ENCODE measurements at places on chromosomes 5 and 9.

- DNase-seq, result peak; percentile 78
These were observed 196.8 kb downstream of the AUH start for GRCh38 chr9:91164724-91165520.

DNA sequence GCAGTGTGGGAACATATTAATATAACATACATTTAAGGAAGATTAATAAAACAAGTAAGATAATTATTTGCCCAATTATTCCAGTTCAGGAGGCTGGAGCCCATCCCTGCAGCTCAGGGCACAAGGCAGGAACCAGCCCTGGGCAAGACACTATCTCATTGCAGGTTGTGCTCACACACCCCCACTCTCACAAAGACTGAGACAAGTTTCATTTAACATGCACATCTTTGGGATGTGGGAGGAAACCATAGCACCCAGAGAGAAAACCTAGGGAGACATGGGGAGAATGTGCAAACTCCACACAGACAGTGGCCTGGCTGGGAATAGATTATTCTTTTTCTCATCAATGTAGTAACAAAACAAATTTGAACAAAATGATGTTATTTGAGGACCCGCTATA lies 279.1 kb downstream of the MCTP1 start:
- DNase-seq, result no peak

DNA sequence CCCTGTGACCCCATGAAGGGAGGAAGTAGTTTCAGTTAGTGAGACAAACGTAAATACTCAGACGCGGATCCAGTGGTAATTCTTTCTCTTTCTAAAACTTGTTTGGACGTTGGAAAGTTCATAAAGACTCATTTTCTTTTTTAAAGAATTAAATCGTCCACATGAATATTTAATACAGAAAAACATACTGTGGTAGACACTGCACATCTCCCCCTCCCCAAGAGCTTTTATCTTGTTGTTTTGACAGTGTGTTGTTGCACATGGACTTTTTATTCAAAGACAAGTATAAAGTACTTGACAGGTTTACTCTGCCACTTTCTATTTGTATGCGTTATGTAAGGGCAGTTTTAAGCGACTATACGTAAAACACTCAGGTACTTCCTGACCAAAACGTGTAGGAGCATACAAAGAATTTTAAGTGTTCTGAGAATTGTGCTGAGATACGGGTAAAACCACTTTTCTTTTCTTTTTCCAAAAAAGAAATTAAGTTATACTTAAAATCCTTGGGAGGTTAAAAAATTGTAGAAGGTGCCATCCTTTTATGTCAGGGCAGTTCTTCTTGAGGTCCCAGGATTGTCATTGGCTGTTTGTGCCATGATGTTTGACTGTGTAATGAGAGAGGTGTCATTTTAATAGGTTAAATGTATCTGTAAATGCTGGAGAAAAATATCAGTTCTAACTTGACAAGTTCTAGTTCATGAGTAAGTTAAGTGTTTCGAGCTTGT lies 1.3 kb downstream of the NIPBL start:
- DNase-seq, result peak; percentile 57

DNA sequence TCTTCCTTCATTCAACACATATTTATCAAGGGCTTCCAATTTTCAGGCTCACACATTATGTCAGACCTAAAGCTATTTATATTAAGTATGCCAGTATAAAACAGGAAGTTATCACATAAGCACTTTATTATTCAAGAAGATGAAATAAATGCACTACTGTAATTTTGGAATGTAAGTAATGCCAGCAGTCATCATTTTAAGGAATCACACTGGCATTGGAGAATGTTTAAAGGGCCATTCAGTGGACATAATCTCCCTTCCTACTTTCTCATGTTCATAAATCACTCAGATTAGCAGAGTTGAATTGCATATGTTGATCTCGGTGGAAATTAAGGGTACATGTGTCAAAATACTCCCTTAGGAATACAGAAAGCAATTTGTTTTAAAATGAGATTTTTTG lies 164.4 kb downstream of the GIN1 start:
- no peak for DNase-seq

DNA sequence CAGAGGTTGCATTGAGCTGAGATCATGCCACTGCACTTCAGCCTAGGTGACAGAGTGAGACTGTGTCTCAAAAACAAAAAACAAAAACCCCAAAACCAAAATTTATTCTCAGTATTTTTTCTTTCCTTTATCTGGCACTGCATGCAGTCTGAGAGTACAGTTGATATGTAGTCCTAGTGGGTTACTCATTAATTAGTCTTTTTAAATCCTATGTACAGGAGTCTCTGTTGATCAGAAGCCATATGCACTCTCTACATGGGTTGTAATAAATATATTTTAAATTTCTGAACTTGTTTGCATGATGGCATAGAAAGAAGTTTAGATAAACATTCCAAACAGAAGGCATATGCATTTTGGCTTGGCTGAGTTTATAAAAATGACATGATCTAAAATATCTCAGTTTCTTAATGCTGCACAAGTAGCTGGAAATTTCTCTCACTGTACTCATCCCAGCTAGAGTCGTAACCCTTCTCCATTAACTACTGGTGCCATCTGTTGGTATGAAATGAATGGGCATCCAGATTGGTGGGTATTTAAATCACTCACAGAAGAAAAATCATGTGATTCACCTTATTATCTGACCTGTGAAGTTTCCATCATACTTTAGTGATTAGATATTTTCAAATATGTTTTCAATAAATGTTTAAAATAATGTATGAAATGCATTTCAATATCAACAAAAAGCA lies 284.8 kb downstream of the CTNND2 start:
- no peak for DNase-seq

DNA sequence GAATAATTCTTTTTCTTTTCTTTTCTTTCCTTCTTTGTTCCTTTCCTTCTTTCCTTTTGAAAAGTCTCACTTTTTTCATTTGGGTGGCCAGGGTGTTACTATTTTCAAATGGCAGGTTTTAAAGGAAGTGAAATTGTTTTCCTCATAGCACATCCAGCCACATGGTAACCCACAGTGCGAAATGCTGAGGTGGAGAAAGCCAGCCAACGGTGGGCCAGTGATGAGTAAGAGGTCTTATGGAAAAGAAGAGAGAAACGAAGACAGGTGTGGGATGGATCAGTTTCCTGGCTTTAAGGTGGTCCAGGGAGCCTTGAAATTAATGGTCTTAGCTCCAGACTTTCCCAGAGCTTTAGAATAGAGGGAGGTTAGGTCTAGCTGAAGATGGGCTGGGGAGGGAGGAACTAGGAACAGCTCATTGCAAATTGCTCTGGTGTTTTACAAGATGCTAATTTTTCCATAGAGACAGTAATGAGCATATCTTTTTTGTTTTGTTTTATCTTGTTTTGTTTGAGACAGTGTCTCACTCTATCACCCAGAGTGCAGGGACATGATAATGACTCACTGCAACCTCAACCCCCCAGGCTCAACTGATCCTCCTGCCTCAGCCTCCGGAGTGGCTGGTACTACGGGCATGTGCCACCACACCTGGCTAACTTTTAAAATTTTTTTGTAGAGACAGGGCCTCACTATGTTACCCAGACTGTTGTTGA lies 17.8 kb downstream of the ITK start:
- peak; percentile 77 for DNase-seq

GRCh38 chr9:81370096-81370495 lies 319.3 kb downstream of the TLE1 start:
- DNase-seq, result no peak

DNA sequence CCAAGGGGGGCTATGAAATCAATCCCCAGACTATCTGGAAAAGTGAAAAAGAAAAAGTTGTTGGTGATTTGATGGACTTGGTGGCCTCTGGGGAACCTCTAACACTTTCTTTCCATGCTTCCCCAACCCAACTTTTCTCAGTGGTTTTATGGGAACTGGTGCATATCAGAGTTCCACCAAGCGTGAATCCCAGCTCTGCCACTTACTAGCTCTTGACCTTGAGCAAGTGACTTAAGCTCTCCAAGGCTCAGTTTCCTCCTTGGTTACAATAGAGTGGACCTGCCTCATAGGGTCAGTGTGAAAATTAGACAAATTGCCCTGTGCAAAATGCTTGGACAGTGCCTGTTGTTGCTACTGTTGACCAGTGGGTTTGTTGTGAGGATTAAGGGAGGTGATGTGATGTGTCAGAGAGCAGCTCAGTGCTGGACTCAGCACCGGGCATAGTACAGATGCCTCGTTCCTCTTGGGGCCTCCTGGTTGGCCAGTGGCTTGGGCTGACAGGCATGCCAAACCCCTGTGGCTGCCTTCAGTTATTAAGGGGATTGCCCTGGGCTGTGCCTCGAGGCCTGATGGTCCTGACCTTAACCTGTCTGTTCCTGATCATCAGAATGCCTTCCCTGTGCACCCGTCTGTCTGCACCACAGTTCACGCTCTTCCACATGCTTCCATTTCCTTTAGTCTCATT lies 49.3 kb downstream of the COL15A1 start:
- no peak for DNase-seq

DNA sequence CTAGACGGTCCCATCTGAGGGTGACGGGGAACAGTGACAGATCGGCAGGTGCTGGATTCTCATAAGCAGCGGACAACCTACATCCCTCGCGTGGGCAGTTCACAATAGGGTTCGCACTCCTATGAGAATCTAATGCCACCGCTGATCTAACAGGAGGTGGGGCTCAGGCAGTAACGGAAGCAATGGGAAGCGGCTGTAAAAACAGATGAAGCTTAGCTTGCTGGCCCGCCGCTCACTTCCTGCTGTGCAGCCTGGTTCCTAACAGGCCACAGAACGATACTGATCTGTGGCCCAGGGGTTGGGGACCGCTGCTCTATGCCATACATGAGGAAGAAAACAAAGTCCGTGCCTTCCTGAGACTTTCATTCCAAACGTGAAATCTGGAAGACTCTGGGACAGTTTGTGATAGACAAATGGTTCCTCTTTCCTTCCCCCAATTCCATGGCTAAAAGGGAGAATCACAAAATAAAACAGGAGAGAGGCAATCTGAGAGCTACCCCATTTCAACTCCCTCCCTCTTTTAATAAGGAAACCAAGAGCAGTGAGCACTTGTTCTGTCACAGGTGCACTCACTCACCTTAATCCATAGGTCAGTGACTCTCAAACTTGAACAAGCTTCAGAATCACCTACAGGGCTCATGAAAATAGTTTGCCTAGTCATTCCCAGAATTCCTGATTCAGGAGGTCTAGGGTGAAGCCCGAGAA lies 12.1 kb downstream of the PDCL start:
- DNase-seq, result peak; percentile 43

DNA sequence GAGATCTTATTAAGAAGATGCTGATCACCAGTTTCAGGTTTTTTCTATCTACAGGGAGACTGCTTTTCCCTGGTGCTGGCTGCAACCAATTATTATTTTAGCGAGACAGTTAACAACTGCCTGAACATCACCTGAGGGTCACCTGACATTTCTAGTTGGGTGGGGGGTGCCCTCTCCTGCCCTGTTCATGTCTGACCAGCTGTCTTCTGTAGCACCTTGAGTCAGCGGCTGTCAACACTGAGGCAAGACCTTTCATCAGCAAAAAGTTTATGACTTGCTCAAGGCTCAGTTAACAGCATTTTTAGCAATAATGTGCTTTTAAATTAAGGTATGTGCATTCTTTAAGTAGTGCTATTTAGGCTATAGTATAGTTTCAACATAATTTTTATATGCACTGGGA lies 58.0 kb downstream of the ADCY2 start:
- no peak for DNase-seq

- DNase-seq, result no peak
These were observed 8.1 kb upstream of the SLC2A8 start for GRCh38 chr9:127388856-127389238.

DNA sequence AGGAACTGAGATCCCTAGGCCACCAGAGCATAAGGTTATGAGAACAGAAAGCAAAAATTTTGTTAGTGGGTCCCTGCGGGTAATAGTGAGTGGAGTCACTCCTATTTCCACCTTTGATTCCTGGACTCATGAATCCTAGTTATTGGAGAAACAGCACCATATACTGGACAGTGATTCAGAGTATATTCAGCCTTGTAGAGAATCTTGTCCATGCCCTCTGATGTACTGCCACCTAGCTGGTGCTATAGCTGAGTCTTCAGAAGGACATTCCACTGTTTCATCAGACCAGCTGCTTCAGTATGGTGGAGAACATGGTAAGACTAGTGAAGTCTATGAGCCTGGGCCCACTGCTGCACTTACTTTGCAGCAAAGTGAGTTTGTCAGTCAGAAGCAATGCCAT lies 25.0 kb upstream of the ITGA2 start:
- no peak for DNase-seq

DNA sequence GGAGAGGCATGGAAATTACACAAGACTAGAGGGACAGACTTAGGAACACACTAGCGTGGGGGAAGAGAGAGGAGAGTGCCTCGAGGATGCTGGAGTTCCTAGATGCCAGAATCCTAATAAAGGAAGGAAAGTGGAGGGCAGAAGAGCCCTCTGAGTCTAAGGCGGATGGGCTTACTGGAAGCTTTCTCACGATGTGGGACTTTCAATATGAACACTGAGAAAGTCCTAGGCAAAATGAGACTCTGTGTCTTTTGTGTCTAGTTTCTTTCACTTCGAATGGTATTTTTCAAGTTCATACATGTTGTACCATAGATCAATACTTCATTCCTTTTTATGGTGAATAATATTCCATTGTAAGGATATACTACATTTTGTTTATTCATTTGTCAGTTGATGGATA lies 239.4 kb downstream of the NSG2 start:
- DNase-seq, result no peak

GRCh38 chr5:138514021-138514420 lies 29.0 kb downstream of the ETF1 start:
- DNase-seq, result no peak

DNA sequence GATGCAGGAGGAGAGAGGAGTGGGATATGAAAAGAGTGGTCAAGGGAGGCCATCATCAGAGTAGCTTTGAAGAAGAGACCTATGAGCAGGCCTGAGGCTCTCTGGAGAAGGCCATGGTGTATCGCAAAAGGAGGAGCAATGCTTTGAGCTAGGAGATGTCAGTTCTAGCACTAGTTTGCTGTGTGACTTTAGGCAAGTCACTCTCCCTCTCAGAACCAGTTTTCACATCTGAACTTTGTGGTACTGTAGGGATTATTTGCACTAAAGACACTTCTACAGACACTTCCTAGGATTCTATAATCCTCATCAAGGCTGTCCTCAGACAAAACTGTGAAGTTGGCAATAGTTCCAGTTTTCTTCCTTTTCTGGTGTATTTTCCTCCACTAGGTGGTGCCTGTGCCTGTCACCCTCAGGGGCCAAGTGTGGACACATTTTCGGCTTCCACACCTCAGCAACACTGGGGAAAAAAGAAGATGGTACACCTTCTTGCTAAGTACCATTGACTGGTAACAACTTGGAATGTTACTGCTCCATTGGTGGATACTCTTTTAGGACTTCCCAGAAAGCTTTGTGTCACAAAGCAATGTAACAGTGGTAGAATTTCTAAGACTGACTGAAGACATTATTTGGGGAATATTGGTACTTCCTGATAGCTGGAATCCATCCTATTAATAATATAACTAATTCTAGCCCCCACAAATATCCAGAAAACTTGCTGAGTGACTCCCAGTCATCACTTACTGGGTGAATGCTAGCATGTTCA lies 9.9 kb downstream of the PAPPA start:
- DNase-seq, result no peak

GRCh38 chr9:108416324-108416723 lies 439.5 kb downstream of the ACTL7B start:
- DNase-seq, result no peak
